ENCODE measurements at places on chromosomes 13 and 19.

- DNase-seq: no peak
These were observed 3.5 kb upstream of the ZNF701 start for GRCh38 chr19:52566588-52566987.

- DNase-seq: no peak
These were observed 2861.0 kb downstream of the PCDH9 start for GRCh38 chr13:64369121-64369520.

- DNase-seq: no peak
These were observed 7.1 kb downstream of the DNASE2 start for GRCh38 chr19:12873891-12874745.

GRCh38 chr13:29914581-29914980 lies 64.2 kb upstream of the UBL3 start:
- DNase-seq: no peak

- no peak for DNase-seq
These were observed 146.7 kb upstream of the FNDC3A start for GRCh38 chr13:48828962-48829411.

GRCh38 chr13:36130552-36131221 lies 495 bp downstream of the DCLK1 start:
- no peak for DNase-seq

- DNase-seq: no peak
These were observed 281.2 kb downstream of the FOXO1 start for GRCh38 chr13:40384976-40385857.

DNA sequence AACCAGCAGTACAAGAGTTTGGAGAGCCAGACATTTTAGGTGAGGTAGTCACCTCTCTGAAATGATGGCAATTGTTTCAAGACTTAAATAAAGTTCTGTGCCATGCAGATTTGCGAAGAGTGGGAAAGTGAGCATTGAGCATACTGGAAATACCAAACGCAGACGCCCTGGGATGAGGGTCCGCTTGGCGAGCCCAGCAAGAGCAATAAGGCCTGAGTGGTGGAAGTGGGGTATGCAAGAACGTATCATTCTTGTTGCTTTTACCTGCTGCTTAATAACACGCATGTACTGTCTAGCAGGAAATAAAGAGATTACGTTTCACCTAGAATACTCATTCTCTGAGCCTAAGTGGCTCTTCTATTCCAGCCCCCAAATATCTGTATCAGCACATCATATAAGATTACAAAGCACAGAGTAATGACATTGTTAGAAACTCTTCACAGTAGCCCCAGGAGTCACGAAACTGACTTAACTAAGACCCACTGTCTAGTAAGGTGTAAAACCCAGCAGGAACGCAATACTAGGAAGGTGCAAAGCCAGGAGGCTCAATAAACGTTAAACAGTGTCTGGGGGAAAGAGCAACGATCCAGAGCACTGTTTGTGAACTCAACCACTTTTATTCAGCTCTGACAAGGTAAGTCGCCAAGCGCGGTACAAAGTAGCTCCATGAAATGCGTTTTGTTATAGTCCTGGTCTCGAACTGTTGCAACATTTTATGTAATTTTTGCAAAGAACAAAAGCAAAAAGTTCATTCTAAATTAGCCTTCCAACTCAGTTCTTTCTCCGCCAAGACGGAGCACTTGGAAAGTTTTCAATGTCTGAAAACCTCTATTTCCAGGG lies 1.2 kb downstream of the RCBTB2 start:
- no peak for DNase-seq

GRCh38 chr19:4327877-4328242 lies 10.8 kb downstream of the STAP2 start:
- no peak for DNase-seq

- no peak for DNase-seq
These were observed 53.8 kb downstream of the RNF6 start for GRCh38 chr13:26168237-26168814.

GRCh38 chr19:13005861-13006370 lies 10.6 kb downstream of the NFIX start:
- no peak for DNase-seq

DNA sequence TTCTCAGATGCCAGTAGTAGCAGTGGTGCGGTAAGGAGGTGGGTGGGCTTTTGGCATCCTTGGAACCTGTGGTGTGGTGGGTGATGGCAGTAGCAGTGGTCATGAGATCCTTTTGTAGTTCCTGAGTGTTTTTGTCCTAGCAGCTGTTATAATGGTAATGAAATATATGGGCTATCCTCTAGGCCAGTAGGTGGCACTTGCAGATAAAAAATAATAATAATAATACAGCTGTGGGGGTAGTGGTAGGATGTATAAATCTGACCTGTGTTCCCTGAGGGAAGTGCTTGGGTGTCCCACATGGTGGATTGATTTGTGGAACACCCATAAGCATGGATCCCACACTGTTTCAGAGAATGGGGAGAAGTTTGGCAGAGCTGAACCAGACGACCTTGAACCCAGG lies 334.0 kb downstream of the SLITRK5 start:
- no peak for DNase-seq

GRCh38 chr13:28485551-28485950 lies 9.4 kb downstream of the FLT1 start:
- no peak for DNase-seq

- DNase-seq: no peak
These were observed 7.1 kb downstream of the LIPE start for GRCh38 chr19:42420055-42420544.

DNA sequence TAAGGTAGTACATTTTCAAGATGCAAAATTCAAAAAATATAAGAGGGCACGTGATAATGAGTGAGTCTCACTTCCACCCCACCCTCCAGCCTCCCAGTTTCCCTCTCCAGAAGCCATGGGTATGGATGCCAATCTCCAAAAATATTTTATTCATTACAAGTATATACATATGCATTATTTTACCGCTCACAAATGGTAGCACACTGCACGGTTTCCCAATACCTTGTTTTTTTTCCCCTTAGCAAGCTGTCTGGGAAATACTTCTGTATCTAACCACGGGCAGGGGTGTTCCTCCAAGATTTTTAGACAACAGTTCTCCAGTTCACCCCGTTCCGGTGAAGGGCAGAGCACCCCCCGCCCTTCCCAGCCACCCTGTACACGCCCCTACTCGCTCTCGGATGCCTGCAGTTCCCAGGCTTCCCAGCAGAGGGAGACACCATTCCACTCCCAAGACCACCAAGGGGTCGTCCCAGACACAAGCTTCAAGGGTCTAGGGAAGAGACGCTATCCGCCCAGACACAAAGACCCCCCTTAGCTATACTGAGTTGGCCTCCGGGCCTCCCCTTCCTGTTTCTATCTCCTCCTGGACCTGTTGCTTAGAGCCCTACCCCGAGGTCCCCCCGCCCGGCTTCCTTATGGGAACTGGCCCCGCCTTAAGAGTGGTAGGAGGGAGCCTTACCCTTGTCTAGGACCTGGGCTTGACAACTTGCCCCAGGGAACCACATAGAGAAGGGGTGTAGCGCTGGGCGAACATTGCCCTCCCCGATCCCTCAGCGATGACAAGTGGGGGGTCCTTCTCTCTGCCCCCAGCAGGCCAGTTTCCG lies 1.1 kb upstream of the FXYD3 start:
- no peak for DNase-seq

DNA sequence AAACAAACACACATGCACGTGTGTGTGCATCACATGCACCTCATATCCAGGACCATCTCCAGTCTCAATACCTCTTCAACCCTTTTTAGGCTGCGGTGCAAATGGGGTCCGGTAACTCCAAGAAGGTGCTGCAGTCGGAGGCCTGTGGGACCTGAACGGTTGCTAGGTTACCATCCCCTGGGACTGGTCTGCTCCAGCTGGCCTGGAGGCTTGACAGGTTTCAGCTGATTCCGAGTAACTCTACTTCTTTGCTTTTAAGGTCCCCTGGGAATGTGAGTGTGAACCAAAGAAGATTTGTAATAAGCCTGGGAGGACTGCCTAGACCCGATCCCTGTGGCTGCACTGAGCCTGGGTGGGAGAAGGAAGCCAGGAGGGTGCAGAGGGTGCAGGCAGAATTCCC lies 117.5 kb downstream of the CCNA1 start:
- DNase-seq: no peak

GRCh38 chr19:48896191-48896720 lies 2.3 kb downstream of the TULP2 start:
- no peak for DNase-seq

- DNase-seq: no peak
These were observed 22.0 kb downstream of the CEACAM16 start for GRCh38 chr19:44720945-44721344.

- peak; percentile 22 for DNase-seq
These were observed 230.0 kb downstream of the MYO16 start for GRCh38 chr13:108859197-108860012.

DNA sequence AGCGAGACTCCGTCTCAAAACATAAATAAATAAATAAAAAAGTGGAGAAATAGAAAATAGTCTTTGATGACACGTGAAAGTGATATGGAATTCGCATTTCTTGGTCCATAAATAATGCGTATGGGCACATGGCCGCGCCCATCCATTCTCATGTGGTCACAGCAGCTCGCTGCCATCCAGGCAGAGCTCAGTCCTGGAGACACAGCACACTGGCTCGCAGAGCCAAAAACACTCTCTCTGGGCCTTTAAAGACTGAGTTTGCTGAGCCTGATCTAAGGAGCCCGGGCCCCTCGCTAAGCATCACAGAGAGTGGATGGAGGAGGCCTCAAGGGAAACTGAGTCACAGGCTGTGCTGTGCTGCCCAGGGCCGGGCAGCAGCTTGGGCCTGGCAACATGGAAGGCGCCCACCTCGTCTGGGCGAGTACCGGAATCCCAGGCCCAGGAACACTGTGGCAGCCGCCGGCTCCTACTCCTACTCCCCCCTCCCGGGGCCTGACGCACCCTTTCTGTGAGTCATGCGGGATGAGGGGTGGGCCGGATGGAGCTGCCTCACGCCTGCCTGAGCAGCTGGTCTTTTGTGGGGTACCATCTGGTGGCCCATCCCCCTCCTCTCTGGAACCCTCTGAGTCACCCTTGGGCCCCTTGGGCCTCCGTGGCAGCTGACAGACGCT lies 28.9 kb upstream of the CACTIN start:
- DNase-seq: peak; percentile 76

DNA sequence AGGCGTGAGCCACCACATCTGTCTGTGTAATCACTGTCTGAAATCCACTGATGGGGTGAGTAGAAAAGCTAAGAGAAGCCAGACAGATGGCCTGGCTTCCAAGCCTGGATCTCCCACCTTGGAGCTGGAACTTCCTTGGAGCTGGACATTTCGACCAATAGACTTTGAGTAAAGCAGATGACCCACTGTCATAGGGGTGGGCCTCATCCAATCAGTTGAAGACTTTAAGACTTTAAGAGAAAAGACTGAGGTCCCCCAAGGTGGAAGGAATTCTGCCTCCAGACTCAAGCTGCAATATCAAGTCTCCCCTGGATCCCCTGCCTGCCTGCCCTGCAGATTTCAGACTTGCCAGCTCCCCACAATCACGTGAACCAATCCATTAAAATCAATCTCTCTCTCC lies 20.7 kb downstream of the VSTM1 start:
- DNase-seq: no peak

DNA sequence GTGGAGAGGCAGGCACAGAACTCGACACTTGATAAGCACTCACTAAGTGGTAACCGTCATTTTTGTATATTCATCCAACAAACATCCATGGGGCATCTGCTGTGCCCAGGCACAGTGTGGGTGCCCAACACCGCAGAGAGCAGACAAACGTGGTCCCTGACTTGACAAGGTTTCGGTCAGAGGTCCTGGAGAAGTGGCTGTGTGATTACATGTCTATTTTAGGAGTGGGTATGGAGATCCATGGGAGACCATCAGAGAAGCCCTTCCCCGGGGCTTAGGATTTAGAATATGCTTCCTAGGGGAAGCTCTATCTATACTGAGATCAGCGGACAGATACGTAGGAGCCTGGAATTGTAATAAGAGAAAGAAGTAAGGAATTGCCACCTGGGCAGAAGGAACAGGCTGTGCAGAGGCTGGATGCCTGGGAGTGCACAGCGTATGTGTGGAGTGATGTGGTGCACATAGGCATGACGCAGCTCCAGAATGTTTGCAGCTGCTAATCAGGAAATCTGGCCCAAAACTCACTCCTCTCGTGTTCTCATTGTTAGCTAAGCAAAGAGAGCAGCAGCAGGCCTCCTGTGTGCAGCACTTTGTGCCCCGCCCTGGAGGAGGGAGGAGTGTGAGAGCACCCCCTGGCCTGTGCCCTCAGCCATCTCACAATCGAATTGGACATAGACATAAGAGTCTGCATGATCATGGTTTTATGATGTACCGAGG lies 23.0 kb upstream of the IRS2 start:
- DNase-seq: no peak

GRCh38 chr19:2352121-2352520 lies 7.9 kb upstream of the TMPRSS9 start:
- no peak for DNase-seq

All from GM04503 (cell line).